ENCODE measurements at places on chromosomes 11 and 22.

DNA sequence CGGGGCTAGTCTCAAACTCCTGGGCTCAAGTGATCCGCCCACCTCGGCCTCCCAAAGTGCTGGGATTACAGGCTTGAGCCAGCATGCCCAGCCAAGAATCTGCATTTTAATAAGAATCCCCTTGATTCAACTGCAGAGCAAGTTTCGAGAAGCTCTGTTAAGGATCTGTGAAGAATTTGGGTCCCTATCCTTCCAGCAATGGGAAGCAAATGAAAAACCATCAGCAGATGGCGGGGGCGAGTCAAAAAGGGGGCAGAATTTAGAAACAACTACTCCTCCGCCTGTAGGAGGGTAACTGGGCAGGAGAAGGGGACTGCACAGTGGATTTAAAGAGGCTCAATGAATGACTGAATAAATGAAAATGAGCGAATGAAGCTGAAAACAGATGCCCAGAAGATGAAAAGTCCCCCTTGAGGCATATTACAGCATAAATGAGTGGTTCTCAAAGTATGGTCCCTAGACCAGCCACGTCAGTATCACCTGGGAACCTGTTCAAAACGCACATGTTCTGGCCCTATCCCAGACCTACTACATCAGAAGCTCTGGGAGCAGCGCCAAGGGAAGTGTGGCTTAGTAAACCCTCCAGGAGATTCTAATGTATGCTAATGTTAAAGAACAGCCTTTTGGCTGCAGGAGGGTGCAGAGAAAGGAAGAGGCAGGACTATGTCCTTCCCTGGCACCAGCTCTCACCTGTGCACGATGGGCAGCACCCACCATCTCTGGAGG is 15.0 kb downstream of the VWCE start:
- DNase-seq = no peak

DNA sequence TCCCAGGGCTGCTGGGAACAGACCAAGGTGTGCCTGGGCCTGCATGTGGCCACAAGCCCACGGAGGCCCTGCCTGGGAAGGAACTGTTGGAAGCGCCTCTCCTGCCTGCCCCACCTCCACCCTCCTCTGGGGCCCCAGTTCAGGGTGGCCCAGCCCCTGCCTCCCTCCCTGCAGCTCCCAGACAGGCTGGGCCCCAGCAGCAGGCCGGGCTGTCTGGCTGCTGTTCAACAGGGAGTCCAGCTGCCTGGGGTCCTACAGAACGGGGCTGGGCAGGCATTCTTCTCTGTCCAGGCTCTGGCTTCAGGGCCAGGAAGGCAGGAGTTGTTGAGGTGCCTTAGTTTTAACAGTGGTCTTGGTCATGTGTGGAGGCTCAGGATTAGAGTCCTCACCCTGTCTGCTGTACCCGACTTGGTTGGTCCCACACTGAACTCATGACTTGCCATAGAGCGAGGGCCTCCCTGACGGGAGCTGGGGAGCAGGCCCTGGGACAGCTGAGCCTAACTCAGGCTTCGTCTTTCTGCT is 11.8 kb downstream of the PRDM11 start:
- DNase-seq = no peak

DNA sequence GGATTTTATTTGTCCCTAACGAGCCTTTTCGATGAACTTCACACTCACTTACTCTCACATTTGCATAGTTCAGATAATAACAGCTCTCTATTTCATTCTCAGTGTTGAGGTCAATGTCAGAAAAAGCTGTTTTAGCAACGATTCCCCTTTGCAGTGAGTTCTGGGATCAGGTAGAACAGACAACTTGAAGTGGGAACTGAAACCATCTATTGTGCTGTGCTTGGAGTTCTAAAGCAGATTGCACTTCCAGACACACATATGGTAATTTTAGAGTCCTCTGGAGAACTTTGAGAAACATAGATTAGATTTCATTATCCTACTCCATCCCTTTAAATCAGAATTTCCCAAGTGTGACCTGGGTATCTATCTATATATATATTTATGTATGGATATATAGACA is 124.6 kb upstream of the BLID start:
- DNase-seq = no peak

DNA sequence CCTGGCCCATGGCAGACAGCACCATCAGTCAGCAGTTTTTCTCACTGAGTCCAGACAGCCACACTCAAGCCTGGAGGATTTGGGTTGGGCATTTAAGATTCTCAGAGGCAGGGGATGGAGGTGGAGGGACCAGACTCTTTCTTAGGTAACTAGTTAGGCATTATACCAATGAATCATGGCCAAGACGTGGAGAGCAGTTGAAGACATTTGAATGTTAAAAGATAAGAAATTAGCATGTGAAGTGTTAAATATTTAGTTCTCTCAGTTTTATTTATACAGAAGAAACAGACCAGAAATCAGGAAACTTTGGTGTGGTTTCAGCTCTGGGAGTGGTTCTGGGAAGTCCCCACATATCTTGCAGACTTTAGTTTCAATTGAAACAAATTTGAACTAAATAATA is 9.9 kb downstream of the GTF2H1 start:
- no peak for DNase-seq

- DNase-seq = no peak
Measured at GRCh38 chr22:29790061-29790460, 22.9 kb downstream of the UQCR10 start.

- DNase-seq = no peak
Measured at GRCh38 chr11:120834686-120835210, 189.2 kb upstream of the TBCEL start.

- no peak for DNase-seq
Measured at GRCh38 chr11:68355471-68355870, 43.1 kb downstream of the LRP5 start.

DNA sequence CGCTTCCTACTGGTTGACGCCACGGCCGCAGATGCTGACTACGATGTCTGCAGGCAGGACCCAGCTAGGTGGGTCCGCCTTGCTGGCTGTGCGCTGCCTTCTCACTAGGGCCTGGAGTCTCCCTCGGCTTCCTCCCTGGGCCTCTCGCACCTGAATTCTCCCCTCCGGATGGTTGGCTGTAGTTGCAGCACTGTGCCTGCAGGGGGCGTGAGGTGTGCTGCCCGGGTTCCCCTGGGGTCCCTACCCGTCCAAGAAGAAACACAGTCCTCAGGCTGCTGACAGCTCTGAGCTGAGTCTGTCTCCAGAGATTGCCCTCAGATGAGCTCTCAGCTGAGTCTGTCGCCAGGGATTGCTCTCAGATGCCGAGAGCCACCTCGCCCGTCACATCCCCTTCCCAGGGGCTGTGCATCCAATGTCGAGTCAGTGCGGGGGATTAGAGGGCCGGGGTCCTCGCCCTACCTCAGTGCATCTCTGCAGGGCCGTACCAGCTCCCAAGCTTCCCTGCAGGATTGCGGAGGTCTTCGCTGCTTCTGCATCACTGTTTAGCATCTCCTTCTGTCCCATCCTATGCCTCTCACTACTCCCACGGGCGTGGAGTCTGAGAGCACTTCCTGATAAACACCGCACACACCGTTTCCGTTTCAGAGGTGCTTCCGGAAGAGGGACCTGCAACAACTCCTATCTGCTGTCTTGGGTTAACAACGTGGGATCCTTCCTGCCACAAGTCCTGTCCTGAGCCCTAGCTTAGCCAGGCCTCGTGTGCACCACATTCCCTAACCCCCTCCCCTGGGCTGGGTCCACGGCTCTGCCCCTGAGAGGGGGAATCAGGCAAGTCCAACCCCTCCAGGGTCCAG is 196.9 kb downstream of the CSNK2A3 start:
- DNase-seq = no peak

GRCh38 chr11:24592360-24592759 is 95.5 kb downstream of the LUZP2 start:
- DNase-seq = no peak

GRCh38 chr11:9193316-9193715 is 71.8 kb downstream of the DENND5A start:
- no peak for DNase-seq

GRCh38 chr11:85595285-85595884 is 31.8 kb downstream of the DLG2 start:
- DNase-seq = no peak

DNA sequence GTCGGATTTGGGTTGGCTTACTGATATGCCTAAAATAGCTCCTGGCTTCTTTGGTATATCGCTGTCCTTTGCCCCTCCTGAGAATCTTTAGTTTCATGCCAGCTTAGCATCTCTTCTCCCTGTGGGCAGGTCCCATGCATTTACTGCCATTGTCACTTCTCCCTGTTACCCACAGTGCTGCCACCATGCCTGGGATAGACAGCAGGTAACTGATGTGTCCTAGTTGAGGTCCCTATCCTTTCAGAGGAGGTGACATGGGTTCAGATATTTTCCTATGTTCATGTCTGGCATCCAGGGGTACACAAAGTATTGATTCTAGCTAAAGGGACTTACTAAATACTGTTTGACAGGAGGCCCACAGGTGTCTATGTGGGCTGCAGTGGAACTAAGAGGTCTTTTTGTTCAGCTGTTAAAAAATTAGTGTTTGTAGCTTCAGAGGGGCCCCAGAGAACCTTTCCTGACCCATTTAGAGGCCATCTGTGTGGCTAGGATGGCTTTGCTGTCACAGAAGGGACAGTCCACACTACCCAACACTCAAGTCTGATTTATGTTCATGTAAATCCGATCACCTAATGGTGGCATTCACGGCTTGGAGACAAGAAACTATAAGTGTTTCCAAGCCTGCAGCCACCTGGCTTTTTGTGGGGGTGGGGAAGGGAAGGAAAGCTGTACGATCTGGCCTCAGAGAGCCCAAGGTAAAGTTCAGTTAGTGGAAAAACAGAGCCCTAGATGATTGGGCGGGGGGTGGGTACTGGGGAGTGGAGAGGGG is 8.5 kb downstream of the TIMP3 start:
- DNase-seq = no peak

DNA sequence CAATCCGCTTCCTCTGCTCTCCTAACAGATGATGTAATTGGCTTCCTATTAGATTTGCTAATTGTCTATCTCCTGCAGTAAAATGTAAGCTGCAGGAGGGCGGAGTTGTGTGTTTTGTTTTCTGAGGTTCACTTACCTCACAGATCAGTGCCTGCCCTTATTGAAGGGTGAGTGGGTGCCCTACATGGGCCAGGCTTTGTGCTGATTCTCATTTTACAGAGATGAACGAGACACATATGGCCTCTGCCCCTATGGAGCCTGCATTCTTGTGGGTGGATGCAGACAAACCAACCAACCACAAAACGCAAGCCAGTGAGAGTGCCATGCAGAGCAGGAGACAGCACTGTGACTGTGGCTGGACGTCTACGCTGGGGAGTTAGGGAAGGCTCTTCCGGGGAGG is 9.9 kb downstream of the TESMIN start:
- DNase-seq = no peak

DNA sequence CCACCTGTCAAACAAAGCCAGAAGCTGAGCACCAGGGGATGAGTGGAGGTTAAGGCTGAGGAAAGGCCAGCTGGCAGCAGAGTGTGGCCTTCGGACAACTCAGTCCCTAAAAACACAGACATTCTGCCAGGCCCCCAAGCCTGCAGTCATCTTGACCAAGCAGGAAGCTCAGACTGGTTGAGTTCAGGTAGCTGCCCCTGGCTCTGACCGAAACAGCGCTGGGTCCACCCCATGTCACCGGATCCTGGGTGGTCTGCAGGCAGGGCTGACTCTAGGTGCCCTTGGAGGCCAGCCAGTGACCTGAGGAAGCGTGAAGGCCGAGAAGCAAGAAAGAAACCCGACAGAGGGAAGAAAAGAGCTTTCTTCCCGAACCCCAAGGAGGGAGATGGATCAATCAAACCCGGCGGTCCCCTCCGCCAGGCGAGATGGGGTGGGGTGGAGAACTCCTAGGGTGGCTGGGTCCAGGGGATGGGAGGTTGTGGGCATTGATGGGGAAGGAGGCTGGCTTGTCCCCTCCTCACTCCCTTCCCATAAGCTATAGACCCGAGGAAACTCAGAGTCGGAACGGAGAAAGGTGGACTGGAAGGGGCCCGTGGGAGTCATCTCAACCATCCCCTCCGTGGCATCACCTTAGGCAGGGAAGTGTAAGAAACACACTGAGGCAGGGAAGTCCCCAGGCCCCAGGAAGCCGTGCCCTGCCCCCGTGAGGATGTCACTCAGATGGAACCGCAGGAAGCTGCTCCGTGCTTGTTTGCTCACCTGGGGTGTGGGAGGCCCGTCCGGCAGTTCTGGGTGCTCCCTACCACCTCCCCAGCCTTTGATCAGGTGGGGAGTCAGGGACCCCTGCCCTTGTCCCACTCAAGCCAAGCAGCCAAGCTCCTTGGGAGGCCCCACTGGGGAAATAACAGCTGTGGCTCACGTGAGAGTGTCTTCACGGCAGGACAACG is 11.7 kb downstream of the CXCR5 start:
- DNase-seq = peak; percentile 62

- DNase-seq = no peak
Measured at GRCh38 chr11:116535994-116536393, 236.8 kb downstream of the BUD13 start.

- no peak for DNase-seq
Measured at GRCh38 chr11:29773656-29774264, 243.1 kb downstream of the KCNA4 start.

DNA sequence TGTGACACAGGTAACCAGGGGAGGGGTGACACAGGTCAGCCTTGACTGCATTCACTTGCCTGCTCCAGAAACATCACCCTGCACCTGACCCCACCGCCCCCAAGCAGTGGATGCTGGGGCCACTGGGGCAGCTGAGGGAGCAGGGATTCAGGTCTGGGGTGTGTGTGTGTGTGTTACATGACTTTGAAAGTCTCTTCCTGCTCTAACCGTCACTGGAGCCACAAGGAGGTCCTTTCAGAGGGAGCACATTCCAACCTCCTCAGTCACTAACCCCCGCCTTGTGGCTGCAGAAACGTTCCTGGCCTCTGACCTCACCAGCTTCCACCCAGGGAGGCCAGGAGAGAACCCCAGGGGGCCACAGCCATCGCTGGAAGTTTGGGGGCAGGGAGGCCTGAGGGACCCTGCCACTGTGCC is 2.9 kb upstream of the FOSL1 start:
- DNase-seq = no peak

GRCh38 chr11:73579641-73580434 is 18.1 kb downstream of the FAM168A start:
- DNase-seq = no peak

DNA sequence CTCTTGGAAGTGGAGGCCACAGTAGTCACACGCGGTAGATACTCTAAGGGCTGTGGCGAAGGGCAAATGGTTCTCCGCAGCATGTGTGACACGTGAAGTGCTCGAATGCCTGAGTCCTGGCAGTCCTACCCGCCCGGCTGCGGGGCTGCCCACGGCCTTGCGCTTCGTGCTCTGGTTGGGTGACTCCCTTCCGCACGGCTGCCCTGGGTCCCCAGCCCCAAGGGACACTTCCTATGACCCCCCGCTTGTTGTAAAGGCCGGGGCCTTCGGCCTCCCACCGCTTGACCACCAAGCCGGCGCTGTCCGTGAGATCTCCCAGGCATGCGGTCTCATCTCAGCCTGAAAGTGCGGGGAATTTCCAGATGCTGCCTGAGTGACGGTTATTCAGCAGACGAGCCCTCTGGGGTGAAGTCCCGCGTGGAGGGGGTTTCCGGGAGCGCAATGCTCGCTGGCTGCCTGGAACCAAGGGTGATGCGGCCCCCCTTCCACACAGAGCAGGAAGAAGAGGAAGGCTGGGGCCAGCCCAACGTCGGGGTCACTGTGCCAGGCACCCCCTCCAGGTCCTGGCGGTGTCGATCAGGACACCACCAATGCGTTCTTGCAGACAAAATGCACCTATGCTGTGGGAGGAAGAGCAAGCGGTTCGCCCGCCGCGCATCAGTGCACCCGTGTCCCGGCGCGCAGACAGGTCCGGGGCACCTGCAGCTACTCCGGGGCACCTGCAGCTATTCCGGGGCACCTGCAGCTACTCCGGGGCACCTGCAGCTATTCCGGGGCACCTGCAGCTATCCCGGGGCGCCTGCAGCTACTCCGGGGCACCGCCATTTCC is 171.2 kb downstream of the OPCML start:
- no peak for DNase-seq

Data from activated T-helper 1 cell treated with Interleukin-2 at 50 U/mL for 16 hours (primary cell).